ENCODE measurements at places on chromosomes 5 and 9. TPM values are rescaled to one million over a fixed set of nuclear protein-coding genes. Genes with fewer than 3 reads are reported as not detected.
A peak's percentile ranks its signal among the peaks of the same experiment; 100 is the strongest.

Gene SPINK13
- polyA plus RNA-seq = 0.45 TPM

- no peak for DNase-seq
Observed at GRCh38 chr5:10310066-10310779, 2.5 kb upstream of the CMBL start.

Gene CDX1
- polyA plus RNA-seq = 0.19 TPM

DNA sequence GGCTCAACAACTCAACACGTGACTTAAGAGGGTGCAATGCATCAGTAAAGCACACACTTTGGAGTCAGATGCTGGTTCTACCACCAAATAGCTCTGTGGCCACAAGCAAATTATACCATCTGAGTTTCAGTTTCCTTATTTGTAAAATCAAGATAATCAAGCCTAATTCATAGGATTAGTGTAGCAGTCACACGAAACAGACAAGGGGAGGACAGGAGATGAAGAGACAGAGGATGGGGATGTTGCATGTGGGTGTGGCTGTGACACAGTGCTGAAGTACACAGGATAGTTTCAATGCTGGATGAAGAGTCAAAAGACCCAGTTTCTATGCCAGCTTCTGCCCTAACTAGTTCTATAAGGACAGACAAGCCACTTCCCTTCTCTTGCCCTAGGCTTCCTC lies 60.2 kb downstream of the SPOCK1 start:
- DNase-seq = no peak

Gene CDH9
- polyA plus RNA-seq = not detected

GRCh38 chr9:89750117-89750791 lies 145.4 kb downstream of the GADD45G start:
- DNase-seq = peak; percentile 73

DNA sequence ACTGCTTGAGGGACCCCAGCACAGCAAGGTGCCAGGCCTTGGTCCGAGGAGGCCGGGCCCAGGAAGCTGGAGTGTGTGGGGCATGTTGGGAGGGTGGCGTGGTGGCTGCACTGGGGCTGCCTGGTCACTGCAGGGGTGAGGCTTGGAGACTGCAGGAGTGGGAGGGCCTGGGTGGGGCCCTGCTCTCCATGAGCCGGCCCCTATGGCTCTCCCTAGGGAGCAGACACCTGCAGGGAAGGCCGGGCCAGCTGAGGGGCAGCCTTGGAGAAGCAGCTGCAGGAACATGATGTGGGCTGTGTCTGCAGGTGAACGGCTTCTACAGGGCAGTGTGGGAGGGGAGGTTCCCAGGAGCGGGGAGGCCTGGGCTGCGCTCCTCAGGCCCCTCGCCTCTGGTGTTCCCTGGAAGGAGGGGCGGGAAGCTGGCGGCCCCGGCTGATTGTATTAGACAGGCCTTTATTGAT lies 41.7 kb upstream of the TMEM250 start:
- DNase-seq = no peak
